HAP-1 (cell line): ENCODE measurements at places on chromosomes 16 and 17.

DNA sequence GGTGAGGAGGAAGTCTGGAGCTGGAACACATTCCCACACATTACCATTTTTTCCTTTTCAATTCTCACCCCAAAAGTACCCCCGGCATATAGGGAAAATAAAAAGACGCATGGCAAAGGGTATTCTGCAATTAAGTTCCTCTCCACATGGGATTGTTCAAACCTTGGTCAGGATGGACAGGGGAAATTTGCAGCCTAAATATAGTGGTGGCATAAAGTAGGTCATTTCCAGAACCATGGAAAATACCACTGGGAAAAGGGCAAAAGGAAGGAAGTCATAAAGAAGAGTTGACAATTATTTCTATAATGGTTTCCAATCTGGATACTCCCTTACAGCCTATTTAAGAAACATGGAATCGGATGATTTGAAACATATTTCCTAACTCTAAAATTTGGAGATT, 135.8 kb downstream of the STX8 start:
- no peak for DNase-seq

DNA sequence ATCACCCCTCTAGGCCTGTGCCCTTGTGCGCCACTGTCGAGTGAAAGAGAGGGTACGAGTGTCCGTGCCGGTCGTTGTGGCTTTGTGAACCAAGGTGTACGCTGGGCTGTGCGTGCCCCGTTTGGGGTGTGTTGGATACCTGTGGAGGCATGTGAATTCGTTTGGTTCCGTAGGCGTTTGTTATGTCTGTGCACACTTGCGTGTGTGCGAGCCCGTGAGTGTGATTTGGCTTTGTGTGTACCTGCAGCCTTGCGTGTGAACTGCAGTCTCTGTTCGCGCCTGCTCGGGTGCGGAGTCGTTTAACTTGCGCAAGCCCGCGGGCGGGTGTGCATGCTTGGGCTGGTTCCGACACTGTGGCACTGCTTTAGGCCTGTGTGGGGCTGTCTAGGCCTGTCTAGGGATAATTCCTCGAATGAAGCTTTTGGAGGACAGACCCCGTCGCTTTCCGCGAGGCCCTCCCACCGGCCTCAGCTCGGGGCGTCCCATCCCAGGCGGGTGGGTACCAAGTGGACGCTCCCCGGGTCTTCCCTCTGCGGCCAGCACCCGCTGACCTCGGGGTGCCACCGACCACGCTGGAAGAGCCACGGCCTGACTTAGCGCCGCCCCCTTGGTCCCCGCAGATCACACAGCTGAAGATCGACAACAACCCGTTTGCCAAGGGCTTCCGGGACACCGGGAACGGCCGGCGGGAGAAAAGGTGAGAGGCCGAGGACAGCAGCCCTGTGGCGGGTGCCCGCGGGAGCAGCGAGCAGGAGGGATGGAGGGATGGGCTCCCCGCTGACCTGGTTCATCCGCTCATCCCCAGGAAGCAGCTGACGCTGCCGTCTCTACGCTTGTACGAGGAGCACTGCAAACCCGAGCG, 4.4 kb downstream of the TBX2 start:
- no peak for DNase-seq

- peak; percentile 89 for DNase-seq
These were observed 27.7 kb upstream of the DHRS7B start for GRCh38 chr17:21098934-21099689.

GRCh38 chr17:40610359-40610758, 37.3 kb downstream of the SMARCE1 start:
- no peak for DNase-seq

GRCh38 chr17:52383493-52384100, 225.1 kb upstream of the CA10 start:
- DNase-seq, result peak; percentile 54

GRCh38 chr16:76956841-76957240, 234.1 kb upstream of the MON1B start:
- DNase-seq, result no peak

DNA sequence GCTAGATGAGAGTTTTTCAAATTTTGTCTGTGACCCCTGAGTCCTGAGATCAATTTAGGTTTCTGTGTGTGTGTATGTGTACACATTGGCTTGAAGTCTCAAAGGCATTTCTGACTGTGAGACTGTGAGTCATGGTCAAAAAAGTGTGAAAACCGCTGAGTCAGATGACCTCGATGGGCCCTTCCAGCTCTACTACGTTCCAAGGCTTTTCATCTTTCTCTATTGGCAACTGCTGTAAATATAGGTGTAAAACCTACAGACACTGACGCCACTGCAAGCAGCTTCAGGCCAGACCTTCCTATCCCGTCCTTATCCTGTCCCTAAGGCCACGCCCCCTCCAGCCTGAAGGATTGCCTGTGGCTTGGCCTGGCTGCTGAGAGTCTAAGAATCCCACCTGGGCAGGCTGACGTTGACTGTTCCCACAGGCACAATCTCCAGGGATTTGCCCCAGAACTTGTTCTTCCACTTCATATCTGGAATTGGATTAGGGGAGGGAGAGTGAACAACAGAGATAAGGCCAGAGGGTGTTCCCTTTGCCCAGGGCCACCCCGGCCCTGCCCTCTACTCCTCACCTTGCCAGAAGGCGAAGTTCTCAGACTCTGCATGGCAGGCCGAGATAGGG, 11.3 kb downstream of the OSBPL7 start:
- DNase-seq, result peak; percentile 38

- DNase-seq, result no peak
These were observed 66.4 kb downstream of the KPNA2 start for GRCh38 chr17:68101987-68102314.

GRCh38 chr17:43445009-43445589, 38.7 kb upstream of the DHX8 start:
- no peak for DNase-seq

DNA sequence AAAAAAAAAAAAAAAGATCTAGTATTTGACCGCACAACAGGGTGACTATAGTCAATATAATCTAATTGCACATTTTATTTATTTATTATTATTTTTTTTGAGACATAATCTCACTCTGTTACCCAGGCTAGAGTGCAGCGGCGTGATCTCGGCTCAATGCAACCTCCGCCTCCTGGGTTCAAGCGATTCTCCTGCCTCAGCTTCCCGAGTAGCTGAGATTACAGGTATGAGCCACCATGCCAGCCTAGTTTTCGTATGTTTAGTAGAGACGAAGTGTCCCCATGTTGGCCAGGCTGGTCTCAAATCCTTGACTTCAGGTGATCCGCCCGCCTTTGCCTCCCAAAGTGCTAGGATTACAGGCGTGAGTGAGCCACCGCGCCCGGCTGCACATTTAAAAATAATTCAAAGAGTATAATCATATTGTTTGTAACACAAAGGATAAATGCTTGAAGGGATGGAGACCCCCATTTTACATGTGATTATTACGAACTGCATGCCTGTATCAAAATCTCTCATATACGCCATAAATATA, 794 bp downstream of the ANKS3 start:
- no peak for DNase-seq

DNA sequence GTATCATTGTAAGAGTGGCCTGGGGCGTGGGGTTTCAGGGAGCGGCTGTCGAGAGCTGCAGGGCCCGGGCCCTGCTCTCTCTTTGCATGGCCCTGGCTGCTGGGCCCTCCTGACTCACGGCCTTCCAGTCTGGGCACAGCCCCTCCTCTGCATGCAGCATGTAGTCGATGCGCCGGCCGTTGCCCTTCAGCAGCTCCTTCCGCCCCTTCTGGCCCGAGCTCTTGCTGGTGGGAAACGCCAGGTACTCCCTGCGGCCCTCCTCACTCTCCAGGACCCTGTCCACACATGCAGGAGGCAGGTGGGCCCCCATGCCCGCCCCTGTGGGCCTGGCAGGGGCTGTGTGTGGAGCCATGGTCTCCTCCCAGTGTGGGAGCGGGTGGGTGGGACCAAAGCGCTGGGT, 50.7 kb downstream of the PRMT7 start:
- DNase-seq, result no peak

DNA sequence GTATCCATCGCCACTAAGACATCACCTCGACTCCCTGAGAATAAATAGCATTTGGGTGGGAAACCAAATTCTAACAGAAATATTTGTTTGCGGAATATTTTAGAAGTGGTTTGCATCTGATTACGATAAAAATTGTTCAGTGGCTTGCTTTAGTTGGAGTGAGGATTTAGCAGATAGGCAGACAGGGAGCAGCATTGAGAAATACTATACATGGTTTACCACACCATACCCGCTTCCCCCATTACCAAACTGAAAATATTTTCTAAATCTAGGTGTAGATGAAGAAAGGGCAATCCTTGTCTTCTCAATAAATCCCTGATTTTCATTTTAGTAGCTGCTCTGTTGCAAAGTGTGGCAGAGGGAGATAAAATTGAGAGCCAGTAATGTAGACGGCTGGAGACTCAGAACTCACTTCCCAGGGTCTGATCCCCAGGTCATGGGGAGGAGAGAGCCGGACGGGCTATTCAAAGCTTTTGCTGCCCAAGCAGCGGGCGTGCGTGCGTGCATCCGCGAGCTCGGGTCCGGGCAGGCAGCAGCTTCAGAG, 808 bp upstream of the BAHCC1 start:
- DNase-seq, result no peak

- no peak for DNase-seq
These were observed 6.2 kb downstream of the GSE1 start for GRCh38 chr16:85619101-85619891.

DNA sequence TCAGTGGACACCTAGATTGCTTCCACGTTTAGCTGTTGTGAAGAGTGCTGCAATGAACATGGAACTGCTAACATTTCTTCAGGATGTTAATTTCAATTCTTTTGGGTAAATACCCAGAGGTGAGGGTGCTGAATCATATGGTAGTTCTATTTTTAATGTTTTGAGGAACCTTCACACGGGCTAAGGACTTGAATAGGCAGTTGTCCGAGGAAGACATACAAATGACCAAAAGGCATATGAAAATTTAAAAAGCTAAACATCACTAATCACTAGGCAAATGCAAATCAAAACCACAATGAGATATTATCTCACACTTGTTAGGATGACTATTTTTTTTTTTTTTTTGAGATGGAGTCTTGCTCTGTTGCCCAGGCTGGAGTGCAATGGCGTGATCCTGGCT, 173.3 kb downstream of the PRKCB start:
- DNase-seq, result no peak

DNA sequence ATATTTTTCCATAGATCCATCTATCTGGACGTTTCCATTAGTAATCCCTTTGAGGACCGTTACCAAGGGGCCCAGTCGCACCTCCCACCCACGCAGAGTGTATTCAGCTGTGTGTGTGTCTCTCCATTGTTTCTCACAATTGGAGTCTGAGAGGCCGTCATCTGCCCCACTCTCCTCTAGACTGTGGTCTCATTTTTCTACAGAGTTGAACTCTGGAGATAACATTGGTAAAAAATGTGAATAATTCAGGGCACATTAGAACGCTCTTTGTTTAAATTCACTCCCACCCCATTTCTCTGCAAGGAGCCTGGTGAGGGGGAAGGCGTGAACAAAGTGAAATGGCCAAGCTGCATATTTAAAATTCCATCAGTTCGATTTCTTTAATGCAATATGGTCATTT, 333.1 kb upstream of the MAF start:
- DNase-seq, result peak; percentile 22

DNA sequence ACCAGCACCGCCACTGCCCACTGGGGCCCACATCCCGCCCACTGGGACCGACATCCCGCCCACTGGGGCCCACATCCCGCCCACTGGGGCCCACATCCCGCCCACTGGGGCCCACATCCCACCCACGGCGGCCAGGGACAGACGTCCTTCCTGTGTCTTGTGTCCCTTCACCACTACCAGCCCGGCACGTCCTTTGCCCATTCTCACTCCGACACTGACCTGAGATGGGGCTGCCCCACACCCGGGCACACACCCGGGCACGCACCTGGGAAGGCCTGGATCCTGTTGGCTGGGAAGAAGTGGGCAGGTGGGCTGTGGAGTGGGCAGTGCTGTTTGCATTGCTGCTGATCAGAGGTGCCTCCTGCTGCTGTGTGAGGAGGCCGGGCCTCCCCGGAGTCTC, 28.4 kb upstream of the GNG13 start:
- DNase-seq, result no peak

- DNase-seq, result peak; percentile 52
These were observed 1.6 kb upstream of the ZFHX3 start for GRCh38 chr16:73049511-73049910.

DNA sequence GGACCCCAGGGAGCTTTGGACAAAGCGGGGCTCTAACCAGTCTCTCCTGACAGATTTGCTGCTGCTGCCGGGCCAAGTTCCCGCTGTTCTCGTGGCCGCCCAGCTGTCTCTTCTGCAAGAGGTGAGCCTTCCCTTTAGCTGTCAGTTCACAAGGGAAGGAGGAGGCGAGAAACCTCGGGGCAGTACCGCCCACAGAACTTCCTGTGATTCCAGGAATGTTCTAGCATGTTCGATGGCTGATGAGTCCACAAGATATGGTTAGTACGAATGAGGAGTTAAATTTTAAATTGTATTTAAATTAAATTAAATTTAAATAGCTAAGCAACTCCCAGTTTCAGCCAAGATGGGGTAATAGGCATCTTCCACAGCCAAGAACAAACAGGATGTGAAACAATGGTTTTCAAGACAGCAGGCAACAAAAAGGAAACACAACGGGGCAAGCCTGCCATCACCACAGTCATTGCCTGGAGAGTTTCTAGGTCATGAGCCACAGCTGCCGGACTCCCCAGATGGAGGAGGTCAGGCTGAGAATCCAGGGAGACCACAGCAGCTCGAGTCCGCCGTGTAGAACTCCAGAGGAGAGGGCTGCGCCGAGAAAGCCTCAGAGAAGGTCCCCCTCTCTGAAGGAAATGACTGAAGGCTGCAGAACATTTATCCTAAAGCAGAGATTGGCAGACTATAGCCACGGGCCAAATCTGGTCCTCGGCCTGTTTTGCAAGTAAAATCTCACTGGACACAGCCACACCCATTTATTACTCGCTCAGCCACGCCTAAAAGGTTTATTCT, 9.5 kb upstream of the TCF25 start:
- DNase-seq, result no peak

DNA sequence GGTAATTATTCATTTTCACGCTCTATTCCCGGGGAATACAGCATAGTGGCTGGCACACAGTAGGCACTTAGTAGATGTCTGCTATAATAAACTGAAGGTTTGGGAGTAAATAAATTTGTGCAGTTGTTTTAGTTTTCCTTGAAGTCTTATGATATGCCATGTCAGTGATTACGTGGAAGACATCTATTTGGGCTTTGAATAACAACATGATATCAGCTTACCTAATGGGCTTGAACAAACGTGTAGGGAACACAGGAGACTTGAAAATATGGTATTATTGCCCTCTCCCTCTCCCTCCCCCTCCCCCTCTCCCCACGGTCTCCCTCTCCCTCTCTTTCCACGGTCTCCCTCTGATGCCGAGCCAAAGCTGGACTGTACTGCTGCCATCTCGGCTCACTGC, 36.3 kb upstream of the NETO2 start:
- DNase-seq, result no peak
